Endodermal cell (in vitro differentiated cells): ENCODE measurements at places on chromosomes 3 and 15.

DNA sequence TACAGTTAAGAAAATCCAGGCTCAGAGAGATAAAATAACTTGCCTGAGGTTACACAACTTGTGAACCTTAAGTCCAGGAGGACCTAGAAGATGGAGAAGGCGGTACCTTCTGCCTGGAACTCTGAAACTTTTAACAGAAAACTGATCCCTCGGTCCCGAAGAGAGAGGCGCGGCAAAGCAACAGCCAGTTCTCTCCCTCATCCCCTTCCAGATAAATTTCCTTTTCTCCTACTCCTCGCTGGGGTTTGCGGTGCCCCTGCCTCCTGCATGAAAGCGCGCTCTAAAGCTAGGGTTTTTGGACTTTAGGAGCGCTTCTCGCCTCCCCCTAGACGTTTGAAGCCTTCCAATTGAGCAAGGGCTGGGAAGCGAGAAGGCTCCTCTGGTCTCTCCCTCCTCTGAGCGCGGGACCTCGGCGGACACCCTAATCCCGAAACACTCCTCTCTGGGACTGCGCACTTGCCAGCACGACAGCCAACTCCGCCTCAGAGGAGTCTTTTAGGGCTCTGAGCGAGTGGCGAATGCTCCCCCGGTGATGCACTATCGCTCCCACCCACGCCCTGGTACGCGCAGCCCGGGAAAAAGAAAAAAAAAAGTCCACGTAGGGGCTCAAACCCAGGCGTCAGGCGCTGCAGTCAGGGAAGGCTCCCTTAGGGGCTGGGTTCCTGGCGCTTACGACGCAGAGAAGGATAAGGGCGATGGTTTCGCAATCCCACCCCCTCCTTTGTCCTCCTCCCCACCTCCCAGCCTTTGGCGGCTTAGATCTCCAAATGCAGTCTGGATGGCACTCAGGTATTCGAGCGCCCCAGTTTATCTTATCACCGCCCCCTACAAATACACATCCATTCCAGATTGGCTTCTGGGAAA, 7.9 kb upstream of the EOMES start:
- peak; percentile 85 for DNase-seq

GRCh38 chr15:35141743-35142471, 56.8 kb upstream of the NANOGP8 start:
- no peak for DNase-seq

DNA sequence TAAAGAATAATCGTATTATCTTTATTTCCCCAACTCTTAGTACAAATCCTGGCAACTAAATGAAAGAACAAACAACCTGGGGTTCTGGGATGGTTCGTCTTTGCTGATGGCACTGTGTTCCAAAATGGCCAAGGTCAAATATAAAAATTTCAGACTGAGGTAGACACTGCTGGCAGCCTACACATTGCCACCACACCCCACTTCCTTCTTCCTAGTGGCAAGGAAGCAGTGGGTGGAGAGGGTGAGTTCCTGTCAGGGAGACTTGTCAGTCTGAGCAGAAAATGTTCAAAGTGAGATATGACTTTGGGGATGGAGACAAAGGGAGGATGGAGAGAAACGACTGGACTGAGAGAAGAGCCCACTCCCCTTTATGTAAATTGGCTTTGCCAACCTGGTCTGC, 69.6 kb downstream of the LMCD1 start:
- DNase-seq, result no peak

GRCh38 chr15:50135031-50135551, 16.1 kb upstream of the ATP8B4 start:
- DNase-seq, result no peak

DNA sequence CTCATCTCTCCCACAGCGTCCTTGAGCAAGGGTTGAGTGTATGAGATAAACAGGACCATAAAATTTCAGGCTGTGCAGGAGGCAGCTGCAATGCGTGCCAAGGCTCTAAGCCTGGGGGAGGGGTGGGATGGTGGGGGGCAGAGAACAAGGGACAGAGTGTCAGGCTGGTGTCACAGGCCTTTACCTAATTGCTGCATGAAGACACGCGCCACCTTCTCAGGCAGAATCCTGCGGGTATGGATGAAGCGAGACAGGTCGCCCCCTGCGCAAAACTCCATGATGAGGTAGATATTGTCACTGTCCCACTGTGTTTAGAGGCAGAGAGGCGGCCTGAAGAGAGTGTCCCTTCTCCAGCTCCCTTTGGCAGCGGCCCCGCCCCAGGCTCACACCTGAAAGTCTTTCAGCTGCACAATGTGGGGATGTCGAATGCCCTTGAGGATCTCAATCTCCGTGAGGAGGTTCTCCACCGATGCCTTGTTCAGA, 1.0 kb downstream of the ULK3 start:
- no peak for DNase-seq

GRCh38 chr3:48232232-48232631, 8.7 kb upstream of the ZNF589 start:
- DNase-seq, result no peak

DNA sequence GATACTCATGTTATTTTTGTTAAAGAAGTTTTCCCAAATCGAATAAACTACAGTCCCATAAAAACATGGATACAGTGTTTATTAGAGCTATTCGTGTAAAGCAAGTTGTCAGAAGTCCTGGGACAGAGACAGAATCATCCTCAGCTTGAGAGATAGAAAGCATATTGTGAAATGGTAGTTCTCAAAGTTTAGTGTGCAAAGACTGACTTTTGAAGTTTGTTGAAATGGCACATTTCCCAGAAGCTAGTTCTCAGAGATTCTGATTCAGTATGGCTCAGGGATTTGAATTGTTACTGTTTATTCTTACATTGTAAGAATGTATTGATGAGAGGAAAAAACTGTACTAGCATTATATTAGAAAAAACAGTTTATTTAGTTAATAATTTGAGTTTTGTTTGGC, 22.1 kb downstream of the GABRR3 start:
- no peak for DNase-seq

GRCh38 chr3:126881861-126882260, 101.1 kb upstream of the PLXNA1 start:
- no peak for DNase-seq

DNA sequence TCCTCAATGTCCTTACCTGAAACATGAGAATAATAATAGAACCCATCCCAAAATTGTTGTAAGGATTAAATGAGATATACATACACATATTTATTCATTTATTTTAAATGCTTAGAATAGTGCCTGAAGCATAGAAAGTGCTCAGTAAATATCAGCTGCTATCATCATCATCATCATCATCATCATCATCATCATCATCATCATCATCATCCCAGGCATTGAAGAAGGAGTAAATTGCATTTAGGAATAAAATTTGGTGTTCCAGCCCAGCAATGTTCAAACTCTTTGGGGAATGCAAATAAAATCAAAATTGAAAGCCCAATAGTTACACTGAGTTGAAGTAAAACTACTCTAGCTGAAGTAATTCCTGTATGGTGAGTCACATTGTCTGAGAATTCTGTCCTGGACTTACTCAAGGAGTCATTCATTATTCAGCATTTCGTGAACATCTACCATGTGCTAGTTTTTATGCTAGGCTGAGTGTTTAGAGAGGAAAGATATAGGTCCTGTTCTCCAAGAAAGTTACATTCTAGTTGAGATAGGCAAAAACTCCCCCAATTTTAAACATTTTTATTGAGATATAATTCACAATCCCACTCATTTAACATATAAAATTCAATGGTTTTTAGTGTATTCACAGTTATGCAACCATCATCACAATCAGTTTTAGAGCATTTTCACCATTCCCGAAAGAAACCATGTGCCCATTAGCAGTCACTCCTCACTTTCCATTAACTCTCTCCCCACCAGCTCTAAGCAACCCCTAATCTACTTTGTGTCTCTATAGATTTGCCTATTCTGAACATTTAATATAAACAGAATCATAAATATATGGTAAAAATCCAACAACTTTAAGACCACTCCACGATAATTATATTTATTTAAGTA, 107.2 kb downstream of the FRMD5 start:
- DNase-seq, result no peak

DNA sequence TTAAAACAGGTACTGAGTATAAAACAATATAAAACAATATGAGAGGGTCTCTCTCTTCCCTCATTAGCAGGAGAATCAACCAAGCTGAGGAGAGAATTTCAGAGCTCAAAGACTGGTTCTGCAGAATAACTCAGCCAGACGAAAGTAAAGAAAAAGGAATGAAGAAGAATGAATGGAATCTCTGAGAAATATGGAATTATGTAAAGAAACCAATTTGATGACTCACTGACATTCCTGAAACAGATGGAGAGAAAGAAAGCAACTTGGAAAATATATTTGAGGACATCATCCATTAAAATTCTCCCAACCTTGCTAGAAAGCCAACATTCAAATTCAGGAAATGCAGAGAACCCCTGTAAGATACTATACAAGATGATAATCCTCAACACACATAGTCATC, 630.9 kb downstream of the PYDC2 start:
- DNase-seq, result no peak

- DNase-seq, result no peak
Observed at GRCh38 chr3:151593928-151594327, 133.1 kb upstream of the IGSF10 start.

DNA sequence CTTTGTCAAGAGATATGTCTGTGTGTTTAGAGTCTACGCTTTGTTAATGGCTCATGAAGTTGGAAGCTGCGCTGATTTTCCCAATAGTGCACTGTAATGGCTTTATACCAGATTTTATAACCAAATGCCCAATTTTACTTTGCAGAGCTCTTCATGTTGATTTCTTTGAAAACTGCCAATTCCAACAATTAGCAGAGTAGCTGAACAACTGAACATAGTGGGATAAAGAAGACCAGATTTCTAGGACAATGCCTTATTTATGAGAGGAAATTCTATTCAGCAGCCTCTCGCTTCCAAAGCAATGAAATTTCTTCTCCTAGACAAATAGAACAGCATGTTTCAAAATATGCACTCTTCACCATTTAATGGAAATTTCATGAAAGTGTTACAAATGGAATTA, 66.9 kb upstream of the PROK2 start:
- DNase-seq, result no peak

GRCh38 chr15:36110659-36110993, 468.8 kb upstream of the CDIN1 start:
- no peak for DNase-seq

- DNase-seq, result no peak
Observed at GRCh38 chr15:49122541-49123062, 32.8 kb downstream of the COPS2 start.

GRCh38 chr3:42387802-42388651, 22.4 kb downstream of the LYZL4 start:
- no peak for DNase-seq

DNA sequence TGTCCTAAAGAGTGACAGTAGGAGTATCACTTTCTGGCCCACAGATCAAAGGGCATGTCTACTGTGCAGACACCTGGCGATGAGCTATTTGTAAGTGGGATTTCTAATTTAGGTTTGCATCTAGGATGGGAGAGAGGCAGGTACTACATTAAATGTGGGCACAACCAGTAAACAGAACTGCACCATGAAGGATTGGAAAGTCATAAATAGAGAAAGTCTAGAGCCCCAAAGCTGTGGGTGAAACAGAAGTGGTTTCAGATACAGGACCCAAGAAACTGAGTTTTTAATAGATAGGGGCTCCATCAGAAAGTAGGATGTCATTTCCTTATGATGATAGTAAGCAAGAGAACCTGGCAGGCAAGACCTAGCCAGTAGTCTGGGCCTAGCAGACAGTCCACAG, 35.2 kb upstream of the SPPL2A start:
- no peak for DNase-seq

GRCh38 chr3:73618461-73618860, 6.3 kb downstream of the PDZRN3 start:
- no peak for DNase-seq
